ENCODE measurements at places on chromosomes 5 and 9.

DNA sequence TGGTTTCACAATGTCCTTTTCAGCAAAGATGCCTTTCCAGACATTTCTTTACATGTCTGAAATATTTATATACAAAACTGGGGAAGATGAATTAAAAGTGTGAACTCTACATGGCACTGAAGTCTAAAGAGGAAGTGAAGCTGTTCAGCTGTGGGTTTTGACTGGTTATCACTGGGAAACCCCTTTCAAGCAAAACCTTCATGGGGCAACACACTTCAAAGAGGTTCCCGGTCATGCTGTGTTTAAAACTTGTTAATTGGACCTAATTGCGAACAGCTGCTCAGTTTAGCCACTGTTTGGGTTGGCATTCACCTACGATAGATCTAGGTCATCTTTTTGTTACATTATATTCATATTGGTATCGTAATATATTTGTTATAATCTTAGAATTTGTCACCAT lies 20.0 kb upstream of the GDNF start:
- no peak for DNase-seq

GRCh38 chr9:114798101-114798500 lies 7.7 kb downstream of the TNFSF15 start:
- no peak for DNase-seq

DNA sequence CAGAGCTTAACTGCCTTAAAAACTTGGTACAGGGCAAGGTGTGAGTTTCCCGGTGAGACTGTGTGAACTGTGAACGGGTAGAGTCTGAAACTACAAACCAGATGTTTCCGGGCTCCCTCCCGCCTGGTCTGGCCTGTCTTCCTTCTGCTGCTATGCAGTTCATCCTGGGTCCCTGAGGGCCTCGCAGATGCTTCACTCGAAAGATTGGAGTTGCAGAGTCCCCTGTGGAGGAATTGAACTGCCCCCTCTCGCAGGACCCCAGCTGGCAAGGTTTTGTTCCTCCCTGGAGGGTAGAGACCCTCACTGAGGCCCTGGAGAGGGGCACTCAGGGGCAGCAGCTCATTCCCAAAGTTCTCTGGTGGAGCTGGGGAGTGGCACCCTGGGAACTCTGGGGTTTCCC lies 533 bp downstream of the DCANP1 start:
- DNase-seq = no peak

GRCh38 chr9:107486674-107487520 lies 2.7 kb downstream of the KLF4 start:
- DNase-seq = no peak

GRCh38 chr9:108142504-108143201 lies 653.1 kb upstream of the KLF4 start:
- DNase-seq = no peak

DNA sequence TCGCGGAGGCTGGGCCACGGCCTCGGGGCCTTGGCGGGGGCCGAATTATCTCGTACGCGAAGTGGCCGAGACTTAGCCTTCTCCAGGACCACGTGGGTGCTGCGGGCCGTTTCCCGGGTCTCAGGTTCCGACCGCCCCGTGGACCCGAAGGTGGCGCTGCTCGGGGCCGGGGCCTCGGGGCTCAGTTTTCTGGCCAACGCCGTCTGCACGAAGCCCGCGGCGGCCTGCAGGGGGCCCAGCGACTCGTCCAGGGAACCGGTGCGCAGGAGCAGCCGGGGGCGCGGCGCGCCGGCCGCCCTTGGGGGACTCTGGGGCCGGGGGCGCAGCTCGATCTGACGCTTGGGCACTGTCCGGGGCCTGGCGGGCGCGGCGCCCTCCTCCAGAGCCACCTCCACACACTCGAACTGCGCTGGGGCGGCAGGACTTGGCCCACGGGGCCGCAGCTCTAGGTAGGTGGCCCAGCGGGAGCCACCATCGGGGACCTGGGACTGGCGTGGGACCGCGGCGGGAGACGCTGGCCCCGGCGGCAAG lies 716 bp downstream of the PROB1 start:
- no peak for DNase-seq

- no peak for DNase-seq
Measured at GRCh38 chr9:110316261-110317075, 21.2 kb downstream of the TXNDC8 start.

DNA sequence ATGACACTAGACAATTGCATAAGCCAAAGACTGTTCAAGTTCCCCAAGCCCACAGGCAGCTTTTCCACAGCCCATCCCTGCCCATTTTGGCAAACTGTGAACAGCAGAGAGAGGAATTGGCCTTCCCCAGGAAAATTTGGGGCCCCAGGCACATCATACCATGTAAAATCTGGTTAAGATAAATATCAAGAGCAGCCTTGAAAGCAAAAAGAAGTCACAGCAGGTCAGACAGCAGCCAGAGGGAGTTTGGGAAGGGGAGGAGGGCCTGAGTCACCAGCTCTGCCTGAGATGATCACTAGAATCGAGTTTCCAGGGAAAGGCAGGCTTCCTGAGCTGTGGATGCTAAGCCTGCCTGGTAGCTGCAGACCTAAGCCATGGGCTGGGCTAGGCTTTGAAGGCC lies 179.2 kb downstream of the RFK start:
- DNase-seq = no peak

GRCh38 chr5:151104795-151105194 lies 24.0 kb upstream of the TNIP1 start:
- no peak for DNase-seq

DNA sequence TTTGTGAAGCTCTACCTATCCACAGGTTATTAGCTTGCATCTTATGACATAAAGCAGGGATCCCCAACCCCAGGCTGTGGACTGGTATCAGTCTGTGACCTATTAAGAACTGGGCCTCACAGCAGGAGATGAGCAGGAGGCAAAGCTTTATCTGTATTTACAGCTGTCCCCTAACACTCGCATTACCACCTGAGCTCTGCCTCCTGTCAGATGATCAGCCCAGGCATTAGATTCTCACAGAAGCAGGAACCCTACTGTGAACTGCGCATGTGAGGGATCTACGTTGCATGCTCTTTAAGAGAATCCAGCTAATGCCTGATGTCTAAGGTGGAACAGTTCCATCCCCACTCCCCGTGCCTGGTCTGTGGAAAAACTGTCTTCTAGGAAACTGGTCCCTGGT lies 19.7 kb downstream of the FBXW11 start:
- no peak for DNase-seq

DNA sequence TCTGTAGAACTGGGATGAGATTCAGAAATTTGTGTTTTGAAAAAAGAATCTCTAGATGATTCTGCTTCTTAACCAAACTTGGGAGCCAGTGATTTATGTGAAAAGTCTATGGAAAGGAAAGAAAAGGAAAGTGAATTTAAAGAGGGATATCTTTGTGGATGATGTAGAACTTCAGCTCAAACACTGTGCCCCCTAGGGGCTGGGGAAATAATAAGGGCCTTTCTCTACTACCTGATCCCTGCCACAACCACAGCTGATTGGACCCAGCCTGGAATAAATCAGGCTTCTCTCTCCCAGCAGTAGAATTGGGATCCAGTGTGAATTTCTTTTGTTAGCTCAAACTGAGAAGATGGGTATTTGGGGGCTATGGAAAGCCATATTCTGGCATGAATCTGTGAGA lies 155.0 kb downstream of the PRELID2 start:
- DNase-seq = no peak

DNA sequence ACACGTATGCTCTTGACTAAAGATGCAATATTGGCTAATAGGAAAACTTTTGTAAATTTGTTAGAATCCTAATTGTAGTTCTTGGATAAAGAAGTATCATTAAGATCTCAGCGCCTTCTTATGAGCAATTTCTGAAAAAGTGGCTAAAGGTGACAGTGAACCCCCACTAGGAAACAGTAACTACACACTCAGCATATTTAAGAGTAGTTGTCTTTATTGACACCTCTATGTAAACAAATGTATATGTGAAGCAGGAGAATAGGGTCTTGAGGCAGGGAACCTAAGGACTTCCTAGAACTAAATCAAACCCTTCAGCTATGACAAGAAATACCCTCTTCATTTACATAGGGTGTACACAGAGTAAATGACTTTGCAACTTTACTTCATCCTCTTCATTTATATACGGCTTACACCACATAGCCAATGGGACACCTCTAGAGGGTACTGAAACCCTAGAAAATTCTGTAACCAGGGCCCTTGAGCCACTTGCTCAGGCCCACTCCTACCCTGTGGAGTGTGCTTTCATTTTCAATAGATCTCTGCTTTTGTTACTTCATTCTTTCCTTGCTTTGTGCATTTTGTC lies 2.8 kb downstream of the NIPSNAP3A start:
- DNase-seq = no peak

DNA sequence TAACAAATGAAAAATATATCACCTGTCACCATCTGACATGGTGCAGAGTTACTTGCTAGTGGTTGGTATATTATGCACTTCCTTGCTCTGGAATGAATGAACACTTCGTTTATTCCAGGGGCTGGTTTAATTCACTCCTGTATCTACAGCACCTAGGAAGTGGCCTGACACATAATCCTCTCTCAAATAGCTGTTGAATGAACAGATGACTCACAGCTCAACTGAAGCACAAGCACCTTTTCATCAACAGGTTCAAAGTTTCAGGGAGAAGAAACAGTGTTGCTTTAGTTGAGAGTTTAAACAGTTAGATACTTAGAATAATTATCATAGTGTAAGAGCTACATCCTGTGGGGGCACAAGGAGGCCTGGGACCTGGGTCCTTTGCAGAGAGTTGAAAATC lies 135.0 kb upstream of the DAP start:
- DNase-seq = no peak
